Activated CD4-positive, alpha-beta T cell treated with anti-CD3 and anti-CD28 coated beads for 1 hour (primary cell): ENCODE measurements at places on chromosomes 1 and 21.

DNA sequence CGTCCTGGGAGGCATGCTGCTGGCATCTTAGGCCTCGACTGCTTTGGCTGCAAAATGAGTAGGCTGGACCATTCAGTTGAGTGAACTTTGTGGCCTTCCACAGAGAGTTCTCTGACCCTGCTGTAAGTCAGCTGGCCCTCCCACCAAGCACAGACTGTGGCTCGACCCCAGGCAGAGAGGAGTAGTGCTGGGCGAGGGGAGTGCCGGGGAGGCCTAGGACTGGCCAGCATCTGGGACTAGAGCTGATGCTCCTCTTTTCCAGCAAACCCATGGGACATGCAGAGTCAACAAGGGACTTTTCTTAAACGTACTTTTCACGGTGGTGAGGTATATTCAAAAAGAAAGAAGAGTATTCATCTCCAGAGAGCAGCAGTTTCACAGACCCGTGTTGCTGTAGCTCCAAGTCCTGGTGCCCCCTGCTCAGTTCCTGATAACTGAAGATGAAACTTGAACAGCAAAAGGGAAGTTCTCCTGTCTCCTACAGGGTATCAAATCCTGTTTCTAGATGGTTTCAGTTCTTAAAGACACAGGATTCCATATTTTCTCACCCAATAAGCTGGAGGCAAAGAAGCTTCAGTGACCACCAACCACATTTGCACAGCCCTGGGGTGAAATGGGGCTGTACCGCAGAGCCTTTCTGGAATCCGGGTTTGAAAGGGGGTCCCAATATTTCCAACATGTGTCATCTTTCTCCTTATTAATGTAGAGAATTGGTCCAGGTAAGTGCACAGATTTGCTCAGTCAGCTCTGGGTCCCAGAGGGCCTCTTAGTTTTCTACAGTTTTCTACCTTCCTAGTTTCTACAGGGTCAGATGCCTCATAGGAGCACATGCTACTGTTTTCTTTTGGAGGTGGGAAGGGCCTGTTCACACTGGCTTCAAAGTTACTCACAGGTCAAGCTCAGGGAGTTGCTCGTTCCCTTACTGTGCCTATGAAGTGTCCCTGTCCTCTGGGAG, 20.9 kb downstream of the BATF3 start:
- no peak for DNase-seq

- DNase-seq = no peak
Measured at GRCh38 chr1:218425647-218426342, 80.7 kb downstream of the TGFB2 start.

DNA sequence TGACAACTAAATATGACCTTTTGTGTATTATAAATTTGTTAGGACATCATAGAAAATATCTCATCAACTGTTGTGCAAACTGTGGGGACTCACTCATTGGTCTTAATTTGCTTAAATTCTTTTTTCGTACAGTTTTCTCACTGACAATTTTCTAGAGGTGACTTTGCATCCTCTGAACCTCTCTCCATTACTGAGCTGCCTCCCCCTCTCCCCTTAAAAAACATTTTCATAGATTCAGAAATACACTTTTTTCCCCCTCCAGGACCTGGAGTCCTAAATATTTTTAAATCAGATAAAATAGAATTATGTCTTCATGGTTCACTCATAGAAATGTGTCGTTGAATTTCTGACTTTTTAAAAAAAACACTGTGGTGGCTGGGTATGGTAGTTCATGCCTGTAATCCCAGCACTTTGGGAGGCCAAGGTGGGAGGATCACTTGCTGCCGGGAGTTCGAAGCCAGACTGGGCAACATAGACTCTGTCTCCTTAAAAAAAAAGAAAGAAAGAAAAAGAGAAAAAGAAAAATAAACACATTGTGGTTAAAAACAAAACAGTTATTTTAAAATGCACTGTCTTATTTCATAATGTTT, 1.5 kb downstream of the CNST start:
- DNase-seq = no peak

- DNase-seq = no peak
Measured at GRCh38 chr1:155286544-155286943, 9.3 kb downstream of the HCN3 start.

GRCh38 chr1:166884971-166885370, 8.9 kb upstream of the TADA1 start:
- DNase-seq = no peak

- no peak for DNase-seq
Measured at GRCh38 chr21:40830836-40831235, 16.1 kb downstream of the DSCAM start.

GRCh38 chr1:197663162-197663953, 111.9 kb downstream of the DENND1B start:
- DNase-seq = no peak

DNA sequence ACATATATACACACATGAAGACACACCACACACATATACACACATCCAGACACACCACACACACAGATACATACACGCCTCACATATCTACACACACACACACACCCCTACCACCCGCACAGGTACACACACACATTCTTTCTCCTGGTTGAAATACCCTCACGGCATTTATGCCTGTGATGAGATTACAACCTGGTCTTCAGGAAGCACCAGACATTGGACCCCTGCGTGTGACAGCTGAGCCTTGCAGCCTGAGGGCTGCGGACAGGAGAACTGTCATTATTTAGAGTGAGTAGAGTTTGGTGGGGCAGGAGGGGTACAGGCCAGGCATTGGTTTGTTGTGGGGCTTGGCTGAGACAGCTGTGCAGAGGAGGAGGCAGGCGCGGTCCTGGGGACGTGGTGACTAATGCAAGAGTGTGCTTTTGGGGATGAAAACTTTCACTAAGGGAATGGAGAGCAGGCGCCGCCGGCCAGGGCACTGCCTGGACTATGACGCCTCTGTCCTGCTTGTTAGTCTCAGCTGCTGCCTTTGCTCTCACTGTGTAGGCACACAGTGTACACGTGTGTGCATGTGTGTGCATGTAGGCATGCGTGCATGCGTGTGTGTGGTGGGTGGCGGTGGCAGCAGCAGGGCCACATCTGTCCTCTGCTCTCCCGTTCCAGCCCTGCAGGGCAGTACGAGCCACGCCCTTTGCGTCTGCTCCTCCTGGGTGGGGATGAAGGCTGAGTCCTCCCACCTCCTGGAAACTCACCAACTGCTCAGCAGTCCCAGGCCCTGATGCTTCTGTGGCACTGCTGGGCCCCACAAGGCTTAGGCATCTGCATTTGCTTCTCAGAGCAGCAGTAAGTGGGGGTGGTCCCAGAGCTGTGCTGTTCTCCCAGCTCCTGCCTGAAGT, 57.6 kb downstream of the SPSB1 start:
- DNase-seq = no peak

GRCh38 chr1:2529784-2530512, at the start of gene HES5:
HES5 (minus strand) TSS chr1:2530263; CDS start chr1:2530164, 99 bp downstream.
- no peak for DNase-seq

GRCh38 chr1:84847253-84848250, 45.5 kb downstream of the LPAR3 start:
- DNase-seq = no peak

GRCh38 chr21:45970674-45971615, 10.6 kb upstream of the COL6A1 start:
- no peak for DNase-seq

DNA sequence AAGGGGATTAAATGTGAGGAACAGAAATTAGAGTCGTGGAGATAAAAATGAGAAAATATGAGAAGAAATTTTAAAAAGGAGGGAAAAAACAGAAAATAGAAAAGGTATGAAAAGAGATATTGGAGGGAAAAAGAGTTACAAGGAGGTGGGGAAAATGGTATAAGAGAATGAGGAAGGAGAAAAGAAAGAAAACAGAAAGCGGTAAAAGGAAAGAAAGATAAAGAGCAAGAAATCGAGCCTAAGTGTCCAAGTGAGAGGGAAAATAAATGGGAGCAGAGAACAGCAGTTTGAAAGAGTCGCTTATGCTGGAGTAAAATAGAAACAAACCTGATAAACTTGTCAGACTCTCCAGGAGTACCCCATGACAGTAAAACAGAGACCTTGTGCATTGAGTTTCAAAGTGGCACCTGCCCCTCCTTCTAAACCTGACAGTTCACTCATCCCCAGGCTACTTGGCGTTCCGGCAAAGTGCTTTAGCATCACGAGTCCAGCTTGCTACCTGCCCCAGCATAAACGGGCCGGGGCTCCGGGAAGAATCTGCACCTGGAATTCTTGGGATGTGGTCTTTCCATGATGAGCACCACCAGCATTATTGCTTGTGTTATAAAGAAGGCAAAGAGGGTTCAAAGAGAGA, 585 bp downstream of the NEGR1 start:
- DNase-seq = no peak
